ENCODE measurements at places on chromosomes 1 and 21. TPM values are rescaled to one million over a fixed set of nuclear protein-coding genes. Genes with fewer than 3 reads are reported as not detected.

S100A8 gene
- not detected for total RNA-seq

SLC45A1 gene
- total RNA-seq: 2.0 TPM

ECM1 gene
- total RNA-seq: 8.0 TPM

RNU1-3 gene
- under 0.01 TPM for total RNA-seq

DIO1 gene
- total RNA-seq: not detected

CFAP74 gene
- total RNA-seq: not detected

NBPF6 gene
- total RNA-seq: not detected

PITHD1 gene
- total RNA-seq: 43.8 TPM

SAMD11 gene
- 1.6 TPM for total RNA-seq

CATSPERE gene
- total RNA-seq: 0.49 TPM

NBPF20 gene
- 2.1 TPM for total RNA-seq

All from fibroblast of the aortic adventitia (primary cell).